CD8-positive, alpha-beta memory T cell (primary cell): ENCODE measurements at places on chromosomes 13 and 19. TPM values are rescaled to one million over a fixed set of nuclear protein-coding genes. Genes with fewer than 3 reads are reported as not detected.

ERVV-1 gene
- not detected for total RNA-seq

SULT2A1 gene
- total RNA-seq: not detected

MAB21L1 gene
- not detected for total RNA-seq

WIZ gene
- total RNA-seq: 28.9 TPM

FLT1 gene
- total RNA-seq: 2.7 TPM

TEX30 gene
- total RNA-seq: 58.5 TPM

SMIM17 gene
- total RNA-seq: not detected

PLEKHF1 gene
- 23.0 TPM for total RNA-seq

DIRAS1 gene
- total RNA-seq: 0.18 TPM

B3GNT8 gene
- total RNA-seq: 0.91 TPM

RNF17 gene
- total RNA-seq: not detected

DNA sequence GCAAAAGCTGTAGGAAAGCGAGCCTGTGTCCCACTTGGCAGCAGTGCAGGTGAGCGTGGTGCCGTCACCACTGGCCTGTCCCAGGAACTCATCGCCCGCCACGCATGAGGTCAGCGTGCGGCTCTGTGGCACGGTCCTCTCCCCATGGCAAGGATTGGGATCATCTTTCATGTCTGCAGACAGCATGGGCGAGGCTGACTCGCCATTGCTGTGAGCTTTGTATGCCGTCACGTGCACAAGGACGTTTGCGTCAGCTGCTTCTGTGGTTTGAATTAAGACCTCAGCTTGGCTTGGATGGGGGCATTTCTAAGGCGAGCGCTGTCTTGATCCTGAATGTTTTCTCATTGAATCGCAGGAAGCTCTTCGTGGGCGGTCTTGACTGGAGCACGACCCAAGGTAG, 9.8 kb downstream of the DAZAP1 start:
- peaks cover 29% of the 10 kb centered on the region for H3K4me1 ChIP-seq
- peaks cover 41% of the 10 kb centered on the region for H3K36me3 ChIP-seq
- no peak overlapping the region for H3K4me3 ChIP-seq
- no peak for DNase-seq

DNA sequence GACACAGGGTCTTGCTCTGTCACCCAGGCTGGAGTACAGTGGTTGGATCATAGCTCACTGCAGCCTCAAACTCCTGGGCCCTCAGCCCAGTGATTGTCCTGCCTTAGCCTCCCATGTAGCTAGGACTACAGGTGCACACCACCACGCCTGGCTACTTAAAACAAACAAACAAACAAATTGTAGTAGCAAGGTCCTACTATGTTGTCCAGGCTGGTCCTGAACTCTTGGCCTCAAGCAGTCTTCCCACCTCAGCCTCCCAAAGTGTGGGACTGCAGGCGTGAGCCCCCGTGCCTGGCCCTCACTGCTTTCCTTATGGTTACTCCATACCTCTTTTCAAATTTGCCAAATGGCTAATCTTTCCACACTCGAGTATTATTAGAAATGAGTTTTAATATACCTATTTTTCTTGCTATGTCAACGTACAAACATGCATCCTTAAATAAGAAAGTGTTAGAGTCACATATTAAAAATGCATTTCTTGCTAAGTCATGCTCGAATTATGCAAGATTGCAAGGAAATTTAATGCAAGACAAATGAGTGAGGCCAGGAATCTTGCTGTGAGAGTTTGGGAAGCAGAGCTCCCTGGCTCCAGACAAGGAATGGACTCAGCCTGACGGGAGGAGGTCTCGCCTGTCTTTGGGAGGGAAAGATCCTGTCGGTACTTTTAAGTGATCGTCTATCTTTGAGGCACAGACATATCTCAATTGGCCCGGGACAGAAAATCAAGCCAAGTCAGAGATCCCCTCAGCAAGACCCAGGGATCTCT, 39.4 kb downstream of the RFX2 start:
- peaks cover 8% of the 10 kb centered on the region for H3K4me1 ChIP-seq
- no peaks in the 10 kb centered on the region for H3K36me3 ChIP-seq
- H3K4me3 ChIP-seq: no peak overlapping the region
- no peak for DNase-seq
- no peaks in the 10 kb centered on the region for H3K27me3 ChIP-seq

DNA sequence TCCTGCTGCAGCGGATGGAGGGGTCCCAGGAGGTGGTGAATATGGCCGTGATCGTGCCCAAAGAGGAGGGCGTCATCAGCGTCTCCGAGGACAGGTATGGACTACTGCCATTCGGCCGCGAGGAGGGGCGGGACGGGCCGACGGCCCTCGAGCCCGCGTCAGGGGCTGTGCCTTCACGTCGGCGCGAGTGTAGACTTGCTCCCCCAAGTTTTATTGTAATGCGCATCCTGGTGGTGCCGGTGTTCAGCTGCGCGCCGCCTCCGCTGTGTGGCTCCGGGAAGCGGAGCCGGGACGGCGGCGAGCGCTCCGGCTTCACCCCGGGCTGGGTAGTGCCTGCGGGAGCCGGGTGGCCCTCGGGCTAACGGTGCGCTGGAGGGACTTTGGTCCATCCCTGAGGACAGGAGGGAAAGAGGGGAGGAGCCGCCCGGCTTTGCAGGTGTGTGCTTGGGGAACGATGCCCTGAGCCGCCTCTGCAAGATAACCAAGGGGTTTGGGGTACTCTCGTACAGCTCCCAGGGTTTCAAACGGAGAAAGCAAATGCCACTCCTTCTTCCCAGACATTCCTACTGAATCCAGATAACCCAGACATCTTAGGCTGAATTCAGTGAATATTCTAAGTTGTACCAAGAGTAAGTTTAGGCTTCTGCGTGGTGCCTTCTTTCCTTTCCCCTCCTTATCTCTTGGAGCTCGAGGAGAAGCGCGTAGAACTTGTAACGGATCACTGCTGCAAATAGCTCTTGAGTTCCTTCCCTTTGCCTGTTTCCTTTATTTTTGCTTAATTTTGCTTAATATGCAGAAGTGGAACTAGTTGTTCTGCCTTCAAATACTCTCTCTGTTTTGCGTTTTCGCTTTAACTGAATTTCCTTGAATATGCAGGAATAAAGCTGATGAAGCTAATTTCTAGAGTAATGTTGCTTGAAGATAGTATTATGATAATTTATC, 740 bp downstream of the WDFY2 start:
- no peaks in the 10 kb centered on the region for H3K27me3 ChIP-seq
- H3K4me3 ChIP-seq: peak overlapping the region; percentile 94
- peaks cover 25% of the 10 kb centered on the region for H3K4me1 ChIP-seq
- H3K27ac ChIP-seq: peak overlapping the region; percentile 84
- peak; percentile 85 for DNase-seq

GRCh38 chr19:33505148-33505547, 16.4 kb downstream of the PEPD start:
- H3K27ac ChIP-seq: no peak overlapping the region
- DNase-seq: no peak
- no peaks in the 10 kb centered on the region for H3K27me3 ChIP-seq
- no peaks in the 10 kb centered on the region for H3K36me3 ChIP-seq
- H3K4me1 ChIP-seq: no peaks in the 10 kb centered on the region

DNA sequence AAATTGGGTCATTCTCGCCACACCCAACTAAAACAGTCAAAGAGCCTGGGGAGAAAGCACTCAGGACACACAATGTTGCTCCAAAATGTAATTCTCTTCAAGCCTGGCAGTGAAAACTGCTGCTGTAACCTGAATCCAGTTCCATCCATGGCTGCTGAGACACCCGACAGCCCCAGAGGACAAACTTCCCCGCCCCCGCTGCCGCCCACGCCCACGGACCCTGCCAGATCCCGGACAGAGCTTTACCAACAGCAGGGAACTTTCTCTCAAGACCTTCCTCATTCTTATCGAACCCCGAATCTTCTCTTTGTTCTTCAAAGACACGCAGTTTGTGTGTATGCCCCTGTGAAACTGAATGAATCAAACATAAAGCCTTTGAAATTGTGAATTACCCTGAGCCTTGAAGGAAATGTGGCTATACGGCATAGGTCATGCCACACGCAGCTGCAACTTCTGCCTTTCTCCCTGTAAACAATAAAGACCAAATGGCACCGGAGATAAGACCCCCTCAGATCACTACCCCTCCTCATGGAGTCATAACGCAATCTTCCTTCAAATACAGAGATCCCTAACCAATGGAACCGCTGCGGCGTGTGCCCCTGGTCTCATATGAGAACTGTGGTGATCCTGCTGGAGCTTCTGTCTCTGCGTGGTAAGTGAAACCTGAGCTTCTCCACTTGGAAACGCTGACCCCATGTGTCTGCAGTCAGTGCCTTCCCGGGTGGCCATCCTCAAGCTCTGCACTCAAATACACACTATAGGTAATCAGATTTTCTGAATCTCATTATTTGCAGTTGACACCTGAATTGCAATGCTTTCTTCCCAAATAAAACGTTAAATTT, 4.8 kb upstream of the LAMP1 start:
- no peak for DNase-seq
- peaks cover 15% of the 10 kb centered on the region for H3K27me3 ChIP-seq
- no peaks in the 10 kb centered on the region for H3K36me3 ChIP-seq
- peaks cover 18% of the 10 kb centered on the region for H3K4me1 ChIP-seq
- peak overlapping the region; percentile 49 for H3K4me3 ChIP-seq
- H3K27ac ChIP-seq: no peak overlapping the region

DNA sequence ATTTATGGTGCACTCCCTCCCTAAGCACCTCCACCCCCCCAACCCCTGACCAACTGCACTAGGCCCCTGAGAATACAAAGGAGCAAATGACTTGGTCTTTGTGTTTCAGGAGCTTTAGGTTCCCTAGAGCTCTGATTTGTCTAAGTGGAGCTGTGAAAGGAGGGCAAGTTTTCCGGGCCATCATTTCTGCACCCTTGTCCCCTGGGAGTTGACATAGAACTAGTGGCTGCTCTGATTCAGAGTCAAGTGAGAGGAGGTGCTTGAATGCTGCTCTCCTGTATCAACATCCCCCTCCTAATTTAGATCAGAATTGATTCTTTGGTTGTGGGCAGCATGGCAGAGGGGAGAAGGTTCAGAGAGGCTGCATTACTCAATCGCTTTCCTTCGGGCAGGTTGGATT, 391.6 kb downstream of the KCNRG start:
- no peak for DNase-seq
- H3K27me3 ChIP-seq: no peaks in the 10 kb centered on the region
- no peaks in the 10 kb centered on the region for H3K4me1 ChIP-seq
- no peak overlapping the region for H3K4me3 ChIP-seq
- no peak overlapping the region for H3K27ac ChIP-seq

DNA sequence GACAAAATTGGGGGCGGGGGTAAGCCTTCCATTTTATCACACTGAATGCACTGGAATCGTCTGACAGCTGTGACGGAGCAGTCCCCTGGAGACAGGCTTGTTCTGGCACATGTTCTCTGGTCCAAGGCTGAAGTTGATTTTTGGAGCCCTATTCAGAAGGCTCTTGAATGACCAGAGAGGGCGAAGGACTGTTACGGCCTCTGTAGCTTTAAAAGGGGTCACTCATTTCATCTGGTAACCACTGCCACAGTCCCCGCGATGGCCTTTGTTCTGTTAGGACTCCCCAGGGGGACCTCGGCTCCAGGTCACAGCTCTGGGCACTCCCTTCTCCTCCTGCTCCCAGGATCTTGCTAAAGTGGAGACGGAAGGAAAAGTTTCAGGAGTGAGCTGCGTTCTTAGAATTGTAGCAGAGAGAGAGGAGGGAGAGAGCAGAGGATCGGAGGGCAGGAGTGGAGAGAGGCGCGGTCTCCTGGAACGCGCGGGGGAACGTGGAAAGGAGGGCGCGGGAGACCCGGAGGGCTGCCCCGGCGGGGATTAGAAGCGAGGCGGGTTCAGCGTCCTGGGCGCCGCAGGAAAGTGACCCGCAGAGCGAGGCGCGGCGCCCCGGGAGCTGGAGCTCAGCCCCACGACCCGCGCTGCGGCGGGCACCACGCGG, 134.3 kb upstream of the MYO16 start:
- no peaks in the 10 kb centered on the region for H3K36me3 ChIP-seq
- H3K27ac ChIP-seq: no peak overlapping the region
- no peak for DNase-seq
- H3K27me3 ChIP-seq: no peaks in the 10 kb centered on the region
- no peak overlapping the region for H3K4me3 ChIP-seq

- no peak overlapping the region for H3K27ac ChIP-seq
- peaks cover 8% of the 10 kb centered on the region for H3K4me1 ChIP-seq
- peaks cover 28% of the 10 kb centered on the region for H3K36me3 ChIP-seq
- no peaks in the 10 kb centered on the region for H3K27me3 ChIP-seq
These were observed 8.4 kb upstream of the DCUN1D2 start for GRCh38 chr13:113498905-113499304.

DNA sequence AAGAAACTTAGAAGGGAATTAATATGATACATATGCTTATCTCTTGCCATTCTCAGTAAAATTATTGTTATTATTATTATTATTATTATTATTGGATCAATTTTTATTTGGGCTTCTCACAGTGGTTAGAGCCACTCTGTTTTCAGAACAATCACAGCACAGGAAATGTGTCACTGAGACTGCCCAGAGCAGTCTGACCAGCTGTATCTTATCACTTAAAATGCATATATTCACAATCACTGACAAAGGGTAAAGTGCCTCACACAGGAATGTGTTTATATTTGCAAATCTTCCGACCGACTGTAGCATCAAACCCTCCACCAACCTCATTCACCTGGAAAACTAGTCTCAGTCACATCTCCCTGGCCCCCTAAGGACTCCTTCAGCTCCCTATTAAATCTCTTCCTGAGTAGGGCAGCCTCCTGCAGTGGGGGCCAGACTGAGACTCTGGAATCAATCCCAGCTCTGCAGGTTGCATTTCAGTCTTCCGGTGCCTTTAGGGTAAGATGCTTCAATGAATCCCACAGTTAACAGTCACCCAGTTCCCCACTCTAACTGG, 738.3 kb upstream of the SLITRK5 start:
- no peak for DNase-seq
- no peaks in the 10 kb centered on the region for H3K27me3 ChIP-seq
- H3K27ac ChIP-seq: no peak overlapping the region
- no peaks in the 10 kb centered on the region for H3K4me1 ChIP-seq

GRCh38 chr13:41077475-41077874, 16.2 kb downstream of the WBP4 start:
- peaks cover 13% of the 10 kb centered on the region for H3K36me3 ChIP-seq
- H3K27ac ChIP-seq: no peak overlapping the region
- no peak overlapping the region for H3K4me3 ChIP-seq
- H3K4me1 ChIP-seq: no peaks in the 10 kb centered on the region

GRCh38 chr19:36136964-36137686, 2.7 kb upstream of the CAPNS1 start:
- H3K4me1 ChIP-seq: peaks cover 13% of the 10 kb centered on the region
- no peaks in the 10 kb centered on the region for H3K27me3 ChIP-seq
- H3K27ac ChIP-seq: no peak overlapping the region
- DNase-seq: no peak
- no peak overlapping the region for H3K4me3 ChIP-seq

DNA sequence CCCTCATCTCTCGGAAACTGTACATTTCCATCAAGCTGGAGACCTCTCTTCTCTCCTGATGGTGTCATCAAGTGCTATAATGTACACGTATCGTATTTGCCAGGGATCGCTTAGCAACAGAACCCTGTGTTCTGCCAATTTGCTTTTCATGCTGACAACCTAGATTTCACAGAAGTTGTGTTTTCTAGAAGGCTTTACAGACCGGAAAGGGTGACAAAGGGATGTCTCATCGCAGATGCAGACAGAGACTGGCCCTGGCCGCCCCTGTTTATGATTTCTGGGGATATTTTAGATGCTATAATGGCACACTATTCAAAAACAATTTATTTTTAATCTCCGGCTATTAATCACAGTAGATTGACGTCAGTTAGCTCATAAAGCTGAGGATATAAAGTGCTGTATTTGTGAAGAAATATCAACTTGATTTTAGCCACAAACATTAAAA, 291.4 kb downstream of the IRS2 start:
- no peaks in the 10 kb centered on the region for H3K36me3 ChIP-seq
- H3K27ac ChIP-seq: no peak overlapping the region
- no peak for DNase-seq
- H3K27me3 ChIP-seq: no peaks in the 10 kb centered on the region
